Activated CD4-positive, alpha-beta T cell treated with anti-CD3 and anti-CD28 coated beads, Interleukin-2, amount 10 ng/mL, durations not matched to agents 7 days and 5 days (primary cell): ENCODE measurements at places on chromosomes 16 and 17.

GRCh38 chr17:42559075-42559474 is 2.9 kb upstream of the COASY start:
- peaks cover 14% of the 10 kb centered on the region for H3K36me3 ChIP-seq
- no peak overlapping the region for H3K4me3 ChIP-seq
- no peak overlapping the region for H3K27ac ChIP-seq
- H3K27me3 ChIP-seq, result no peaks in the 10 kb centered on the region

DNA sequence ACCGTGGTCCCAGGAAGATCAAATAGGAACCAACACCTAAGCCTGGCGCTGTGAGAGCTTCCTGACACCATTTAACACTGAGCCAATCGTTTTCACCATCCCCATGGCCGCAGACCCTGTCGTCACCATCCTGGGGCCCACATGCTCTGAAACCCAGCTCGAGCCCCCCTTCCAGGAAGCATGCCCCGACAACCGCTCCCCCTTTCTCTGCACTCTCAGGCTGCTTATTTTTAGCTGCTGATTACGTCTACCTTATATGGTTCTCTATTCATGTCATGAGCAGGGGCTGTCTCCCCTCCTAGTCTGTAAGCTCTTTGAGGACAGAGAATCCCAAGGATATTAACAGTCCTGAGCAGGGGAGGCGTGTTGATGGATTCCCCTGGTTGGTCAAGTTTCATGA is 10.5 kb downstream of the SRL start:
- no peak for DNase-seq
- peaks cover 2% of the 10 kb centered on the region for H3K27me3 ChIP-seq
- H3K4me1 ChIP-seq, result no peaks in the 10 kb centered on the region
- H3K4me3 ChIP-seq, result no peak overlapping the region
- H3K36me3 ChIP-seq, result no peaks in the 10 kb centered on the region
- H3K27ac ChIP-seq, result no peak overlapping the region

- peak overlapping the region; percentile 15 for H3K27ac ChIP-seq
- H3K4me1 ChIP-seq, result peaks cover 46% of the 10 kb centered on the region
- no peak overlapping the region for H3K4me3 ChIP-seq
- H3K27me3 ChIP-seq, result no peaks in the 10 kb centered on the region
These were observed 2.8 kb upstream of the IL21R start for GRCh38 chr16:27398894-27399853.

DNA sequence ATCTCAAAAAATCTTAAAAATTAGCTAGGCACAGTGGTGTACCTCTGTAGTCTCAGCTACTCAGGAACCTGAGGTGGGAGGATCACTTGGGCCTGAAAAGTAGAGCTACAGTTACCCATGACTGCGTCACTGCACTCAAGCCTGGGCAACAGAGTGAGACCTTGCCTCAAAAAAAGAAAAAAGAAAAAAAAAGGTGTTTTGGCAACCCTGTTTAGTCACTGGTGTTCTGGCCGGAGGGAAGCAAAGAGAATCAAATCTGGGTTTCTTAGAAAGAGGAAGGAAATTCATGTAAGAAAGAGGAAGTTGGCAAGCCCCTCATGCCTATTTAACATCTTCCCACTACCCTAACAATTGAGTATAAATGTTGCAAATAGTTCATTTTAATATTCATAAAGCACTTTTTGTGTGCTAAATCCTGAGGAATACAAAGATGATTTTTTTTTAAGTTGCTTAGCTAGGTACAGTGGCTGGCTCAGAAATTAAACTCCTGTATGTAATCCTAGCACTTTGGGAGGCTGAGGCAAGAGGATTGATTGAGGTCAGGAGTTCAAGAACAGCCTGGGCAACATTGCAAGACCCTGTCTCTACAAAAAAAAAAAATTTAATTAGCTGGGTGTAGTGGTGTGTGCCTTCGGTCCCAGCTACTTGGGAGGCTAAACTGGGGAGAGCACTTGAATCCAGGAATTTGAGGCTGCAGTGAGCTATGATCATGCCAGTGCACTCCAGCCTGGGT is 6.5 kb upstream of the USP32 start:
- peaks cover 34% of the 10 kb centered on the region for H3K4me1 ChIP-seq
- DNase-seq, result no peak
- peak overlapping the region; percentile 86 for H3K27ac ChIP-seq
- no peaks in the 10 kb centered on the region for H3K27me3 ChIP-seq

DNA sequence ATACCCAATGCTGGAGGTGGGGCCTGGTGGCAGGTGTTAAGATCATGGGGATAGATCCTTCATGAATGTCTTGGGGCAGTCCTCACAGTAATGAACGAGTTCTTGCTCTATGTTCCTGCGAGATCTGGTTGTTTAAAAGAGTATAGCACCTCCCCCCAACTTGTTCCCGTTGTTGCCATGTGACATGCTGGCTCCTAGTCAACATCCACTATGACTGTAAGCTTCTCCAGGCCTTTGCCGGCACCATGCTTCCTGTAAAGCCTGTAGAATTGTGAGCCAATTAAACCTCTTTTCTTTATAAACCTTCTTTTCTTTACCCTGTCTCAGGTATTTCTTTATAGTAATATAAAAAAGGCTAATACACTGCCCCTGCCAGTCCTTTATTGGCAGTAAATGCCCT is 33.3 kb downstream of the RANBP10 start:
- H3K4me3 ChIP-seq, result no peak overlapping the region
- H3K27ac ChIP-seq, result no peak overlapping the region
- no peaks in the 10 kb centered on the region for H3K27me3 ChIP-seq
- H3K4me1 ChIP-seq, result peaks cover 2% of the 10 kb centered on the region
- no peak for DNase-seq
- H3K36me3 ChIP-seq, result peaks cover 16% of the 10 kb centered on the region

- H3K36me3 ChIP-seq, result no peaks in the 10 kb centered on the region
- no peaks in the 10 kb centered on the region for H3K27me3 ChIP-seq
- H3K4me1 ChIP-seq, result peaks cover 13% of the 10 kb centered on the region
These were observed 10.0 kb upstream of the TERF2 start for GRCh38 chr16:69395859-69396186.

- DNase-seq, result no peak
- no peak overlapping the region for H3K27ac ChIP-seq
- H3K4me3 ChIP-seq, result no peak overlapping the region
- H3K4me1 ChIP-seq, result peaks cover 30% of the 10 kb centered on the region
These were observed 10.5 kb downstream of the NUDT16L1 start for GRCh38 chr16:4703906-4704305.

DNA sequence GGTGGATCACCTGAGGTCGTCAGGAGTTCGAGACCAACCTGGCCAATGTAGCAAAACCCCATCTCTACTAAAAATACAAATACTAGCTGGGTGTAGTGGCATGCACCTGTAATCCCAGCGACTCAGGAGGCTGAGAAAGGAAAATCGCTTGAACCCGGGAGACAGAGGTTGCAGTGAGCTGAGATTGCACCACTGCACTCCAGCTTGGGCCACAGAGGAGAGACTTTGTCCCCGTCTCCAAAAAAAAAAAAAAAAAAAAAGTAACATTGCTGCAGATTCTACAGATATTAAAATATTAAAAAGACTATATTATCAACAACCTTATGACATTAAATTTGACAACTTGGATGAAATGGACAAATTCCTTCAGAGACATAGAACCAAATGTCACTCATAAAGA is 25.7 kb downstream of the MBTD1 start:
- DNase-seq, result no peak
- H3K4me3 ChIP-seq, result no peak overlapping the region
- no peaks in the 10 kb centered on the region for H3K27me3 ChIP-seq
- H3K27ac ChIP-seq, result no peak overlapping the region
- H3K36me3 ChIP-seq, result peaks cover 7% of the 10 kb centered on the region

GRCh38 chr16:28495098-28495793 is 803 bp downstream of the APOBR start:
- H3K36me3 ChIP-seq, result peaks cover 35% of the 10 kb centered on the region
- no peaks in the 10 kb centered on the region for H3K27me3 ChIP-seq
- DNase-seq, result no peak
- peak overlapping the region; percentile 100 for H3K27ac ChIP-seq
- peak overlapping the region; percentile 89 for H3K4me3 ChIP-seq

DNA sequence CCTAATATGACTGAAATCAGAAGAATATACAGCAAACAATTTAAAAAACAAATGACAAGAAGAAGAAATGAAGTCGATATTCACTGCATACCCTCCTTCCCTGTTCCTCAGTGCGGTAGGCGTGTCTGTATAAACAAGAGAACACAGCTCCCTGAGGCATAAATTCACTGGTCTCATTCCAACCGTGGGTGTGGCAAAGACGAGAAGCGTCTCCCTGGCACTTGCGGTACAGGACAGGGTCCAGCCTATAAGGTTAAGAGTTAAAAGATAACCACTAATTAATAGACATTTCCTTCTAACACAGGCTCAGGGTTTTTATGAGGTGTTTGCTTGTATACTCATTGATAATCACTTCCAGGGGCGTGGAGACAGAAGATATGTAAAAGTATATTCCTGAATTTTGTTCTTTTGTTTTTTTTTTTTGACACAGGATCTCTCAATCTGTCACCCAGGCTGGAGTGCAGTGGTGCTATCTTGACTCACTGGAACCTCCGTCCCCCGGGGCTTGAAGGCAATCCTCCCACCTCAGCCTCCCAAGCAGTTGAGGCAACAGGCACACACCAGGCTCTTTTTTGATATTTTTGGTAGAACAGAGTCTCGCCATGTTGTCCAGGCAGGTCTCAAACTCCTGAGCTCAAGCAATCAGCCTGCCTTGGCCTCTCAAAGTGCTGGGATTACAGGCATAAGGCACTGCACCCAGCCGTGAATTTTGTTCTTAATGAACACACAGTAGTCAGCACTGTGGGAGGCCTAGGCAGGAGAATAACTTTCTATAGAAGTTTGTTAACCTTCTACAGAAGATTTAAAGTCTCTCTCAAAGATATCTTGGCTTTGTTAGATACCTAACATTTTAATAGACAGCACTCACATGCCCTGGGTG is 59.1 kb upstream of the CLEC18B start:
- peak overlapping the region; percentile 41 for H3K27ac ChIP-seq
- no peak overlapping the region for H3K4me3 ChIP-seq
- H3K4me1 ChIP-seq, result peaks cover 2% of the 10 kb centered on the region
- DNase-seq, result no peak
- no peaks in the 10 kb centered on the region for H3K27me3 ChIP-seq

DNA sequence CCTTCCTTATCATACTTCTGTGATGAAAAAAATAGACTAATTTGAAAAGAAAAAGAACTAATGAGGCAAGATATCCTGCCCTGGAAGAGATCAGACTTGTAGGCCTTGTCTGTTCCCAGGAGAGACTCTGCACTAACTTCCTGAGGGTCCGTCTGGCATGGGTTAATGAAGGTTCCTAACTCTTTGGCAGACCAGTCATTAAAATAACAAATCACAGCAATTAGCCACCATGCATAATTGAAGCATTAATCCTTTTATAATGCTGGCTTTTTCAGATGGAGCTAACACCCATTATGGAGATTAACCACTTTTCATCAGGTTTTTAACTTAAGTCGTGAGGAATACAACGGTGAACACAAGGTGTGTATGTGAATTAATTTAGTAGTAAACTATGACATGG is 10.4 kb upstream of the KRT10 start:
- no peak overlapping the region for H3K4me3 ChIP-seq
- no peaks in the 10 kb centered on the region for H3K27me3 ChIP-seq
- no peak for DNase-seq
- peaks cover 12% of the 10 kb centered on the region for H3K4me1 ChIP-seq
- peaks cover 5% of the 10 kb centered on the region for H3K36me3 ChIP-seq
- H3K27ac ChIP-seq, result no peak overlapping the region

DNA sequence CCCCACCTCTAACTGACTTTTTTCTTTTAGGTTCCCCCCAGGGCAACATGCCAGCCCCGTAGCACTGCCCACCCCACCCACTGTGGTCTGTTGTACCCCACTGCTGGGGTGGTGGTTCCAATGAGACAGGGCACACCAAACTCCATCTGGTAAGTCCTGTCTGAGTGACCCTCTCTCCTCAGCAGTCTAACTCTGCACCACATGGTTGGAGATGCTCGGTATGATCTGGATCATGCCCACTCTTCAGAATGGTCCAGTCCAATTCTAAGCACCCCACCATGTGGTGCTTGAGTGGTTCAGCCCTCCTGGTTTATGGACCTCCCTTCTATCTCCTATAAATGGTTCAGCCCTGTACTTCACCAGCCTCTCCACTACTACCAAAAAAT is 5.9 kb downstream of the KDM6B start:
- H3K36me3 ChIP-seq, result peaks cover 4% of the 10 kb centered on the region
- H3K27ac ChIP-seq, result no peak overlapping the region
- no peak for DNase-seq
- no peak overlapping the region for H3K4me3 ChIP-seq
- H3K4me1 ChIP-seq, result peaks cover 62% of the 10 kb centered on the region
- H3K27me3 ChIP-seq, result no peaks in the 10 kb centered on the region

DNA sequence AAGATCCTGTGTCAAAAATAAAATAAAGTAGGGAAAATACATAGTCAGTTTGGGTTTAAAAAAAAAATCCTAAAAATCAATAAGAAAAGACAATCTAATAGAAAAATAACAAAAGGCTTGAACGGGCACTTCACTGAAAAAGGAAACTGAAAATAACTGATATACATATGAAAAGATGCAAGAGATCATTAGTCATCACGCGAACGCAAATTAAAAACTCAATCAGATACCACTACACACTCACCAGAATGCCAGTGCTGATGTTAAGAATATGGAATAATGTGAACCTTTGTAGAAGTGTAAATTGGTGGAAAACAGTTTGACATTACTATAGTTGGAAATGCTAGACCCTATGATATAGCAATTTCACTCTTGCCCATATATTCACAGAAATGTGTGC is 14.6 kb downstream of the GNGT2 start:
- H3K4me1 ChIP-seq, result peaks cover 43% of the 10 kb centered on the region
- H3K27me3 ChIP-seq, result no peaks in the 10 kb centered on the region
- H3K4me3 ChIP-seq, result no peak overlapping the region
- no peak overlapping the region for H3K27ac ChIP-seq

DNA sequence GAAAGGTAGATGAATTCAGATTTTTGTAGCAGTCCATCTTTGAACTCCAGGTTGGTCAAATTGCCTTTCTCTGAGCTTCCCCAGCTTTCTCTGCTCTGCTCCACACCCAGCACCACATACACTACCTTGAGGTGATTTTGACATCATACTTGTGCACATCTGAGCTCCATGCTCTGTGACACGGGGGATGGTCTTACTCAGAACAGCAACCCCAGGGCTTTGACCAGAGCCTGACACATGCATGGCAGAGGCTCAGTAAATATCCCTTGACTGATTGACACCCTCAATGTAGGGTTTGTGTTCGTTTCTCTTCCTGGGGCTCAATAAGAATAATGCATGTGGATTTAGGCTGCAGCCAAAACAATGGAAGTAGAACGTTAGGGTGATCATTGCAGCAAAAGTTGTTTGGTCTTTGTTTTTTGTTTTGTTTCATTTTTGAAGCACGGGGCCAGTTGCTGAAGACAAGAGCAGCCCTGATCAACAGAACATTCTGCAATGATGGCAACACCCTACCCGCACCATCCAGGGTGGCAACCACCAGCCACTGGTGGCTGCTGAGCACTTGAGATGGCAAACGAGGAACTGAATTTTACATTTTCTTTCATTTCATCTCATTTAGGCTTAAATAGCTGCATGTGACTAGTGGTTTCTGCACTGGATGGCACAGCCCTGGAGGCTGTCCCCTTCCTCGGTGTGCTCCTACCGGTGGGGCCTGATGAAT is 224.8 kb upstream of the TNRC6C start:
- H3K27ac ChIP-seq, result no peak overlapping the region
- H3K36me3 ChIP-seq, result peaks cover 4% of the 10 kb centered on the region
- peak; percentile 2 for DNase-seq
- no peak overlapping the region for H3K4me3 ChIP-seq
- H3K27me3 ChIP-seq, result peaks cover 32% of the 10 kb centered on the region
- no peaks in the 10 kb centered on the region for H3K4me1 ChIP-seq

GRCh38 chr17:72381597-72382397 is 261.0 kb downstream of the SOX9 start:
- DNase-seq, result no peak
- H3K27ac ChIP-seq, result no peak overlapping the region
- H3K4me1 ChIP-seq, result no peaks in the 10 kb centered on the region
- H3K4me3 ChIP-seq, result no peak overlapping the region
- H3K36me3 ChIP-seq, result no peaks in the 10 kb centered on the region
- H3K27me3 ChIP-seq, result no peaks in the 10 kb centered on the region

- peak overlapping the region; percentile 87 for H3K27ac ChIP-seq
- H3K4me3 ChIP-seq, result peak overlapping the region; percentile 88
- H3K4me1 ChIP-seq, result peaks cover 26% of the 10 kb centered on the region
- no peaks in the 10 kb centered on the region for H3K27me3 ChIP-seq
These were observed 1.3 kb downstream of the NTAN1 start for GRCh38 chr16:15054357-15055140.
